ENCODE measurements at places on chromosomes 2 and 18. TPM values are rescaled to one million over a fixed set of nuclear protein-coding genes. Genes with fewer than 3 reads are reported as not detected.

Gene KIAA2012
- not detected for total RNA-seq

Gene GCKR
- total RNA-seq: not detected

Gene SERPINB3
- not detected for total RNA-seq

Gene UGT1A8
- total RNA-seq: not detected

- peak; percentile 46 for DNase-seq
Observed at GRCh38 chr18:36688020-36688965, 140.5 kb downstream of the TPGS2 start.

DNA sequence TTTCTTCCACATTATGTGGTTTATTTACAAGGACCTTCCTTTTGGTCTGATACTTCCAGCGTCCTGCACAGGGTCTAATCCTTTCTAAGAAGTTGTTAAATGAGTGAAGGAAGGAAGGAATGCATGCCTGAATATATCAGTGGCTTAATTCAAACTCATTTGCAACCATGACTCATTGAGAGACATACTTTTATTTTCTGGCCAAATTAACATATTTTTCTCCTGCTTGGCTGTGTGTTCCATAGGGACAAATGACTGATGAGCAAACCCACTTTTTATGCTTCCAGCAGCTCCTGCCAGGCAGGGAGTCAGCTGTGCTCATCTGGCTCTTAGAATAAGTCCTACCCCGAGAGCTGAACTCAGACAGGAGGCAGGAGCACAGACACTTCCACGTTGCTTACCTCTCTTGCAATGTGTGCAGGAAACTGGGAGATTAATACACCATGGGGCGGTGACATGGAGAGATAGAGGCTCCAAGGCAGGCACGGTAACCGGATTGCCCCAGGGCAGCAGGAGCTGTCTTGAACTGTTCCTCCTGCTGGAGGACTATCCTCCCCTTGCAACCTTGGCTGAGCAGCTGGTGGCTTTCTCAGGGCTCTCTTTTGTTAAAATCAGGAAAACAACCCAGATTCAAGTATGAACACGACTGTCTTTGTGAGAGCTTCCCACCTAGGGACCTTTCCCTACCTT, 667.5 kb upstream of the HS6ST1 start:
- DNase-seq: no peak

DNA sequence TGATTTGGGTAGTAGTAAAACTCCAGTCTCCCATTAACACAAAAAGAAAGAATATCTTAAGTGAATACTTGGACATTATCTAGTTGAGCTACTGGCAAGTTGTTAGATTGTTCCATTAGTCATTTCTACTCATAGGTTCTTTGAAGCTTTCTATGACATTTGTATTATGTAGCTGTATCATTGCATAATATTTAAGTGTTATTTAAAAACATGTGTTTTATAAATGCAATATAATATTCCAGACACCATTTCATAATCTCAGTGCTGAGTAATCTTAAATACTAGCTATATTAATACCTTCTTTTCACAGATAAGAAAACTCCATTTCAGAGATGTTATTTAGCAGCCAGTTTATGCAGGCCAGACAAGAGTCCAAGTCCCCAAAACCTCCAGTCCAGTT, 271.9 kb downstream of the NCKAP5 start:
- no peak for DNase-seq

GRCh38 chr2:181814057-181814491, 77.5 kb upstream of the ITPRID2 start:
- no peak for DNase-seq

GRCh38 chr2:70767079-70767698, 811 bp downstream of the ADD2 start:
- DNase-seq: peak; percentile 79

DNA sequence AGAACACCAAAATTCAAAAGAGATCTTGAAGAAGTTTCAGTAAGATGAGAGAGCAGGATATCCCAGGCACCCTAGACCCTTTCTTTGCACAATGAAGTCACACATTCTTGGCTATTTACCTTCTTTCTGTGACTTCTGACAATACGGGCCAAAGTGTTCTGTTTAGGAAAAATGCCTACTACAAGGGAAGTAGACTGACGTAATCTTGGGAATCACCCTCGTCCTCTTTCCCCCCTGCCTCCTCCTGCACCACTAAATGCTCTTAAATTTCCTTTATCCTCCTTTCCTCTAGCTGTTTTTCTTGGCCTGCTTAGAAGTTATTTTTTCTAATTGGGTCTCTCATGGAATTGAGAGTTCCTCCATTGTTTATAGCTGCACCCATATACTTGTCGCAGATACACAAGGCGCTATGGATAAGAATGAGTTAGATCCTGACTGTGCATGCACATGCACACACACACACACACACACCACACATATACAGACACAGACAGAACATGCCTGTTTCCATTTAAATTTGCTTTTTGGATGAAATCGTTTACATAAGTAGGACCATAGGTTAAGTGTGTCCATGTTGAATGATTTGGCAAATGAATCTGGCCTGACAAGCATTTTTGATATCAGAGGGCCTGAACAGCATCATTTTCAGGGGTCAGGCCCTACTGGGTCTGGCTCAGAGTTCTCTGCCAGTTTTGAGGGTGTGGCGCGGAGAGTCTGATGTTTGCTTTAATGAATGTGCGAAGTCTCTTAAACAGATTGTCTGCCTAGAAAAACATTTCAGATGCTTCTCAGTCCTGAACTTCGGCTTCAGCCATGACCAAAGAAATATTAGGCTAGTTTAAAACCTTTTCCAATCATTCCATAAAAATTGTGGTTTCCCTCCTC, 131.9 kb upstream of the NT5C1B start:
- DNase-seq: no peak

- DNase-seq: no peak
Observed at GRCh38 chr2:32360416-32360815, 3.6 kb downstream of the BIRC6 start.

- no peak for DNase-seq
Observed at GRCh38 chr2:75494137-75494769, 66.5 kb downstream of the EVA1A start.

DNA sequence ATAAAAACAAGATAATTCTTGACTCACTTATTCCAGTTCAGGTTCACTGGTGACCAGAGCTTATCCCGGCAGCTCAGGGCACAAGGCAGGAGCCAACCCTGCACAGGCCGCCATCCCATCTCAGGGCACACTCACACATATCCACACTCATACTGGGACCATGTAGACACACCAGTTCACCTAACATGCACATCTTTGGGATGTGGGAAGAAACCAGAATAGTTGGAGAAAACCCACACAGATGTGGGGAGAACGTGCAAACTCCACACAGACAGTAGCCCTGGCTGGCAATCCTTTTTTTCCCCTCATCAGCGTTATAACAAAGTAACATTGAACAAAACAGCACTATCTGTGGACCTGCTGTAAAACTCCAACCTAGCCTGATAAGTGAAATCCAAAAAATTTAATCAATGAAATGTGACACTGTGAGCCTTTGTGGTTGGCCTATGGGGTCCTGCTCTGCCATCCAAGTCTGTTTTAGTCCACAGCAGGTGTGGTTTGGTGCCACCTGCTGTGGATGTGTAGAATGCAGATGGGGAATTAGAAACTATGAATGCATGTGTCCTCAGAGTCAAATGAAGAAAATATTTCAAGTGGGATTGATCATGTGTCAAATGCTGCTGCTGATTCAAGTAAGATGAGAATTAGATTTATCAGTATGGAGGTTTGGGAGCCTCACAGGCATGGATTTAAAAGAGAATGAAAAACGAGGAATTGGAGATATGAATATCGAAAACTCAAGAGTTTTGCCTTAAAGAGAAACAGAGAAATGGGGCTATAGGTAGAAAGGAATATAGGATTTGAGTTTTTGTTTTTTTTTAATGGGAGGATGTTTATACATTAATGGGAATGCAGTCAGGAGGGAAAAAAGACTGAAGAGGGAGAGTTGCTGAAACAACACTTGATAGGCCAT, 47.0 kb downstream of the UGP2 start:
- DNase-seq: peak; percentile 62

DNA sequence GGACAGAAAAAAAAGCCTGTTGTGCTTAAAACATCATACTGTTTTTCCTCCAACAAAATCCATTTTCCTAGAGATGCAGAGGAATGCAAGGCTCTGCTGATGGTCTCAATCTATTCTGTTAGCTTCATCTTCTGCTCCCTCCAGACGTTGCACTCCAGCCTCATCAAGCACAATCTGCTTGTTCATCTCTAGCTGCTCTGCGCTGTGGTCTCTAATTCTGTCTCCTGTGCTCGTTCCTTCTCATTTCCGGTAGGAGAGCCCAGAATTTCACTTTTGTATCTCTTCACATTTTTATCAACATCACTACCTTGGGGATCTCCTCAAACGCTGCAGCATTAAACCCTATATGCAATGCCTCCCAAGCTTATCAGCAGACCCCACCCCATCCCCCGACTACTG, 708.9 kb downstream of the RNF144A start:
- DNase-seq: no peak
